ENCODE measurements at places on chromosomes 2 and 18.

- DNase-seq, result no peak
Measured at GRCh38 chr2:72985891-72986683, 68.8 kb downstream of the EMX1 start.

GRCh38 chr2:54750040-54750439 lies 26.6 kb downstream of the EML6 start:
- DNase-seq, result no peak

DNA sequence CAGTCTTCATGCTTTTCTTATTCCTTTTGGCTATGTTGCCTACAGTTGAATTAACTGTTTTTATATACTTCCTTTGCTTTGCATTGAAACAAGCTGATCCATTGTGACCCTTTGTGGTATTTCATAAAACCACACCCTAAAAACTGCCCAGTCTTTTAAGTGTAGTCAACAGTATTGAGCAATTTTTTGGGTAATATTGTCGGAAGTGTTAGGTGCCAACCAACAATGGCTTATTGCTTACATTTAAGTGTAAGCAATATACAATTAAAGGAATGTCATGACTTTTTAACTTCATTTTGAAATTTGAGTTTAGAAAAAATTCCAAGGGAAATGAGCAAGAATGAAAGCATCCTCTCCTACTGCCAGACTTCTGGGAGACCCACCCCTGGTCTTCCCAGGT lies 174.1 kb downstream of the NEDD4L start:
- no peak for DNase-seq

- no peak for DNase-seq
Measured at GRCh38 chr18:2538236-2538635, 33.1 kb downstream of the METTL4 start.

DNA sequence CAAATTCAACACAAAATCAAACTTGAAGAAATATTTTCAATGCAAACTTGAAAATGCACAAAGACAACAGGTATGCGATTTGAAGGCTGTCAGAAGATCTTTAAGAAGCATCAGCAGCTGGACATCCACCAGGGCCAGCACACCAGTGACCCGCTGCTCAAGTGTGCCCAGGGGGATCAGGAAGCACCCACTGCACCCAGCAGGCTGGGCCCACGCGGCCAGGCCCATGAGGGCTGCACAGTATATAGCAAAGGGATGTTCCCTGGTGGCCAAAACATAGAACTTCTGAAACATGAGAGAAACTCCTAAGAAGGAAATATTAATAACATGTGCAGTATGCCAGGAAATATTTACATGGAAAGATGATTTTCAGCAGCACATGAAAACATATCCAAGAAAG lies 25.0 kb downstream of the WDFY1 start:
- DNase-seq, result no peak

DNA sequence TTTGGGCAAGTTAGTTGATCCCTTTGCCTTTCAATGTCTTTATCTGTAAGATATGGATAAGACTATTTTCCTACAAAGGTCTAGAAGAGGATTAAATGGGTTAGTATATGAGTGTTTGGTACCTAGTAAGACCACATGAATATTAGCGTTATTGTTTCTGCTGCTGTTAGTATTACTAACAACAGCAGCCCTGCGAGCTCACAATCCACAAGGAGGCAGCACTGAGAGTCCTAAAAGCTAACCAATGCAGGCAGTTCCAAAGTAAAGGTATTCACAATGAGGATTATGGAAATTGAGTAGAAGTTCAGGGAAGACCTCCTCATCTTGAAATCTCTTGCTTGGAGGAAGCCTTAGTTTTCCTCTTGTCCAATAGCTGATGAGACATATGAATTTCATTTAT lies 248.9 kb downstream of the TDRD15 start:
- no peak for DNase-seq

- no peak for DNase-seq
Measured at GRCh38 chr2:18548621-18549020, 11.8 kb downstream of the RDH14 start.

- DNase-seq, result no peak
Measured at GRCh38 chr2:64599469-64599868, 54.2 kb downstream of the SERTAD2 start.

DNA sequence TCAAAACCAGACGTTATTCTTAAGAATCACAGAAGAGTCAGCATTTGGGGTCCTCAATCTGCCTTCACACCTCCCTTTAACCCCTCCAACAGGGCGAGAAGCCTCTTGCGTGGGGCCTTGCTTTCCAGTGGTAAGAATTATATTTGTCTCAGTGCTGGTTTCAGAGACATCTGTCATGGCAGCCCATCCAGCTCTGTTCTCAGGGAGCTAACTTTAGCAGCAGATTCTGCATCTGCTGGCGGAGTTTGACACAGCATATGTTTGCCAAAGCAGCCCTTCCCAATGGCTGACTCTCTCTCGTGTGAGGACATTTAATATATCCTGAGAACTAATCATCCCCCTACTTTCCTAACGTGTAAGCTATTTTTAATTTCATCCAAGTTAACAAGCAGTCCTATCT lies 91.5 kb upstream of the BCL11A start:
- no peak for DNase-seq

DNA sequence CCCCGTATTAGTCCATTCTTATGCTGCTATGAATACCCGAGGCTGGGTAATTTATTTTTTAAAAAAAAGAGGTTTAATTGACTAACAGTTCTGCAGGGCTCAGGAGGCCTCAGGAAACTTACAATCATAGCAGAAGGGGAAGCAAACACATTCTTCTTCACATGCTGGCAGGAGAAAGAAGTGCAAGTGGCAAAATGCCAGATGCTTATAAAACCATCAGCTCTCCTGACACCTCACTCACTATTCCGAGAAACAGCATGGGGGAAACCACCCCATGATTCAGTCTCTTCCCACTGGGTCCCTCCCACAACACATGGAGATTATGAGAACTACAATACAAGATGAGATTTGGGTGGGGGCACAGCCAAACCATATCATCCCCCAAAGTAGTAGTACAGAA lies 2148.5 kb upstream of the PIK3C3 start:
- DNase-seq, result no peak

- DNase-seq, result no peak
Measured at GRCh38 chr18:3054780-3055179, 41.8 kb upstream of the LPIN2 start.

GRCh38 chr18:58800582-58800981 lies 64.1 kb upstream of the ZNF532 start:
- DNase-seq, result no peak

DNA sequence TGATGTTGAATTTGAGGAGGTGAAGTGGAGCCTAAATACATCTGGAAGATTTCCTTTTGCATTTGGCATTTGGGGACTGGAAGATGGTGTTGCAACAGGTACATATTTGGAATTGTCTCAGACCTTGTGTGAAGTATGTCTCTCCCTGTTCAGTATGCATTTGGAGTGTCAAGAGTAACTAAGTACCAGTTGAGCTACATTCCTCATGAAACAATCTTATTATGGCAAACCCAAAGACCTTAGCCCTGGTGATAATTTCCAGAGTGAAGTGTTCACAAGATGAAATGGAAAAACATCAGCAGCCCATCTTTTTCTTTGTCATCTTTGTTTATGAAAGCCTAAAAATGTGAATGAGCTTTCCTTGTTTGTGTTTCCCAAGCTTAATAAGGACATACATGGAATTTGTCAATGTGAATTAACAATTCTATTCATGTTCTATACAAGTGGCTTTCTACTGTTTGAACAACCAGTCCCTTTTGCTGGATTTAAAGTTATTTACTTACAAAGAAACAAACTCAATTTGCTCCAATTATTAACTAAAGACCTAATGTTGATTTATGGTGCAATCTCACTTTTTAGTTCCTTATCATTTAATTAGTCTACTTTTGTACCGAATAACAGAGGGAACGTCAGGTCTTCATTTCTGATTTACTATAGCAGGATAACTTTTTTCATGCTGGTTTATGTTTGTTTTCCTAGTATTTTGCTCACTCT lies 42.1 kb upstream of the PPP1R1C start:
- no peak for DNase-seq

DNA sequence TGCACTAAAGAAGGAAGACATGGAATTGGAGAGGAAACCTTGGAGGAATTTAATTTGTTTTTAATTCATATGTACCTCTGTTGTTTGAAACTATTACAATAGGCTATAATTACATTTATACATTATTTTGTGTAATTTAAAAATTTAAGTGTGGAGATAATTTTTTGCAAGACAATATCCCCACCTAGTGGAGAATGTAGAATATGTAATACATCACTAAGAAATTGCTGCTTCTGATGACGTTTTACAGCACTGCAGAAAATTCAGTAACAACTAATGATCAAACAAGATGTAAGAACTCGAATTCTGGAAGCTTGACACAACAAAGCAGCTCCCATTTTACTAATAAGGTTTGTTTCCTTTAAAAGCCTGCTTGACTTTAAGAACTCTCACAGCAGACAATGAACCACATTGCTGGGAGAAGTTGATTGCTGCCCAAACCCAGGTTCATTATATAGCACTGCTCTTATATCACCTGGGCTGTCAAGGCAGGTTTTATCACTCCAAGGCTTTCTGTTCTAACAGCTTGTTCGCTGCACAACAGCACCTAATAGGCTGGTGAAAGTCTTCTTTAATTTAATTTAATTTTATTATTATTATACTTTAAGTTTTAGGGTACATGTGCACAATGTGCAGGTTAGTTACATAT lies 53.4 kb downstream of the THADA start:
- DNase-seq, result no peak

DNA sequence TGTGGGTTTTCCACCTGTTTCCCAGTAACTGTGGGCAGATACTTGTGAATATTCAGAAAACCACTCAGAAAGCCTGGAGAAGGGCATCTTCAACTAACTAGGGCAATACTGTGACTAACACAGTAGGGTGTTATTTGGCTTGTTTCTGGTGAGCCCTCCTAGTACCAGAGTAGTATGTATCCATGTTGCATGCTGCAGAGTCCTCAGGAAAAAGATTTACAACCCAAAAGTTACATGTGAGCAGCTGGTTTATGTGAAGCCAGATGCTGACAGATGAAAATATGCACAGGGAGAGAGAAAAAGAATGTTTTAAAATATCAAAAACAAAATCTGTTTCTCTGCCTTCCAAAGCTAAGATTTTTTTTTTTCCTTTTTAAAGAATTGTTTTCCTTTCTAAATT lies 333.2 kb upstream of the UBE2E3 start:
- DNase-seq, result no peak

GRCh38 chr2:71499691-71500090 lies 46.3 kb downstream of the DYSF start:
- DNase-seq, result no peak

DNA sequence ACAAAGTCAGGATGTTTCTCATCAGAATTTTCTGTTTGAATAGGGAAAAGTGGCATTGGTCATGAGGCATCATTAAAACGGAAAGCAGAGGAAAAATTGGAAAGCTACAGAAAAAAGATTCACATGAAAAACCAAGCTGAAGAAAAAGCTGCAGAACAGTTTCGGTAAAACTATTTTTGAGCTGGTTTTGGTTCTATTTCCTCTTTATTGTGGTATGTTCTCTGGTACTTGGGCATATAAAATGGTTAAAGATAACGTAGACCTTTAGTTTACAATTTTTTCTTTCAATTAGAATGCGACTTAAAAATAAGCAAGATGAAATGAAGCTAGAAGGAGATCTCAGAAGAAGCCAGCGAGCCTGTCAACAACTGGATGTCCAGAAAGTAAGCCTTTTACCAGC lies 7.6 kb downstream of the GPATCH11 start:
- no peak for DNase-seq

GRCh38 chr2:73614997-73615396 lies 27.2 kb downstream of the NAT8 start:
- DNase-seq, result no peak

DNA sequence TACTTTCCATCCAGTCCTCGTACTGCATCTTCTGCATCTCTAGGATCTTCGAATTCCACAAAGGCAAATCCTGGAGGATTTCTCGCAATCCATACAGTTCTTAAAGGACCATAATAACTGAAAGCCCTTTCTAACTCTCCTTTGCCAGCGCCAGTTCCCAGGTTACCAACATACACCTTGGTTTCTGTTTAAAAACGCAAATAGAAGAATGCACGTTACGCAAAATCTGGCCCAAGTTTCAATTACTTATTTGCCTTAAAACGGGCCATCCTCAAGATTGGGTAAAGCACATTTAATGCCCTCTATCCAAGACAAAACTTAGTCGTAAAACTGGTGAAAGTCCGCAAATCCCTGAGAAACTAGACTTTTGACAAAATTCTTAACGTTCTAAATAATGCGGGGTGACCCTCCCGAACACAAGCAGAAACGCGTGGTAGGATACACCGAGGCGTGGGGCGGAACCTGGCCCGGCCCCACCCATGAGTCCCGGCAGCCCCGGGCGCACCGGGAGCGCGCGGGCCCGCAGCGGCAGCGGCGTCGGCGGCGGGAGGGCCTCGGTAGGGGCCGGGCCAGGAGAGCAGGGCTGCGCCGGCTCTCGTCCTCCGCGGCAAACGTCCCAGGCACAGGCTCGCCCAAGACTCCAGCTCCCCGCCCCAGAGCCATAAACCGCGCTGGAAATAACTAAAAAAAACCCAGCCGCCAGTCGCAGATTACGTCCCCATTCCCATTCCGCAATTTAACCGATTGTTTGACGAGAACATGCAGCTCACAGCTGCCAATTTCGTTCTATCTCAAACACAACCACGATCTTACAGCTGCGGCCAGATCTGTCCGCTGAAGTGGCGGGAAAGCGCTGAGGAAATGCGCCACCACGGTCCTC lies 910 bp downstream of the SRSF7 start:
- DNase-seq, result peak; percentile 20

DNA sequence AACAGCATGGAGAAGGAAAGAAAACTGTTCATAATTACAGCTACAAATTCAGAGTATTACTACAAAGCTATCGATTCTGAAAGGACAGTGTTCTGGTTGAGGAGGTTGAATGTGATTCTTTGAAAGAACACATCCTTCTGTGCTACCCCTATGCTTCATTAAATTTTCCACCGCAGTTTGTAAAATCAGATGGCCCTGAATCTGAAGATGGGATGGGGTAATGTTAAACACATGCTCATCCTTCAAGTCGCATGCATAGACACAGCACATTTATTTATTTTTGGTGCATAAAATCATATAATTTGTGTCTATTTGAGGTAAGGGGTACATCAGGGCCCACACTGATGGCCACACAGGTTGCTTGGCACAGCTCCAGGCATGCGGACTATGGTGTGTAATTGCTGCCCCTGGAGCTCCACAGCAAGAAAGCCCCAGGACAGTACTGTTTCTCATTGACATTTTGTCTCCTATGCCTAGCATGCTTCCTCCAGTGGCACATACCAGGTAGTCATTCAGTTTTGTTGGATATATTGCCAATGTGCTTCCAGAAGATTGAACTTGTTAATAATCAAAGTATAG lies 238.8 kb upstream of the TANK start:
- DNase-seq, result no peak

- DNase-seq, result no peak
Measured at GRCh38 chr2:151945186-151945585, 117.0 kb upstream of the ARL5A start.
